ENCODE measurements at places on chromosomes 3 and 15. TPM values are rescaled to one million over a fixed set of nuclear protein-coding genes. Genes with fewer than 3 reads are reported as not detected.

TRAT1 gene
- 0.13 TPM for total RNA-seq

PLD1 gene
- total RNA-seq, result 15.2 TPM

MCF2L2 gene
- 0.13 TPM for total RNA-seq

MRAS gene
- 6.1 TPM for total RNA-seq

TMEM266 gene
- not detected for total RNA-seq

DNA sequence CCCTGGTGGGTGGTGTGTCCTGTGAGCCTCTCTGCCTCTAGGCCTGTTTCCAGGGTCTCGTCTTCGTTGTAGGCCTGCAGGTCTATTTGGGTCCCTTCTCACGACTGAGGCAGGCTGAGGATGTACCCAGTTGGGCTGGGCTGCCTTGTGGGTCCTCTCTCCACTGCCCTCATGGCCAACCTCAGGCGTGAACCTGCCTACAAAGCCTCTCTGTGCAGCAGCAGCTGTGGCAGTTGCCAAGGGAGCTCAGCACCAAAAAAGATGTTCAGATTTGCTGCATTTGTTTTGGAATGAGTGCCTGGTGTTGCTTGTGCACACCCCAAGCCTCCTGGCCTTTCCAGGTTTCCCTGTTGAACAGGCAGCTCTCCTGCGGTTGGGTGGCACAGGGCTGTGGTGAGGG is 13.4 kb downstream of the KLF13 start:
- no peak for DNase-seq

GRCh38 chr3:171615686-171616085 is 155.5 kb upstream of the TNIK start:
- DNase-seq, result no peak

DNA sequence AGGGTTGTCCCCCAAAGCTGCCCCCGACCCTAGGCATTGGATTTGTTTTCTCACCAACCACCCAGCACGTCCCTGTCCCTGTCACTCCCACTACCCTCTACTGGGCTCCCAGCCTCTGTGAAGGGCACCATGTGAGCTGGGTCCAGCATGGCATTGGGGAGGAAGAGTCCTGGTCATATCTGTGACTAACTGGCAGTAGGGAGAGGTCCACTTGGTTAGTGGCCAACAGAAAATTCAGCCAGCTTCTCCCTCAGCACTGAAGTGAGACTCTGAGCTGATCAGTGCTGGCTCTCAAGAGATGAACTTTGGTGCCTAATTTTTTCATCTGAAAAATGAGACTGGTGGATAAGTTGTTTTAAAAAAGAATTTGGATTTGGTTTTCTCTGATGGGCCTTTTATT is 11.3 kb upstream of the KIF23 start:
- DNase-seq, result no peak

- no peak for DNase-seq
Measured at GRCh38 chr3:49702672-49703071, 13.3 kb downstream of the RNF123 start.

GRCh38 chr3:53495520-53496391 is 1.3 kb downstream of the CACNA1D start:
- DNase-seq, result no peak

- no peak for DNase-seq
Measured at GRCh38 chr15:66178531-66178910, 75.0 kb downstream of the MEGF11 start.

- DNase-seq, result no peak
Measured at GRCh38 chr15:74449643-74450205, 11.2 kb downstream of the UBL7 start.

All from left lobe of liver (tissue), 2 donors.